Stimulated activated CD4-positive, alpha-beta T cell treated with anti-CD3 and anti-CD28 coated beads, Interleukin-15, amount 100 ng/mL, for 1 hour (primary cell): ENCODE measurements at places on chromosomes 1 and 21.

GRCh38 chr1:95542936-95543335, 308.9 kb downstream of the RWDD3 start:
- no peak for DNase-seq

GRCh38 chr1:106676021-106676420, 380.5 kb upstream of the PRMT6 start:
- no peak for DNase-seq

GRCh38 chr1:175118375-175119367, 51.0 kb downstream of the TNN start:
- no peak for DNase-seq

- DNase-seq, result no peak
These were observed 222.5 kb upstream of the CACYBP start for GRCh38 chr1:174777262-174777661.

- DNase-seq, result no peak
These were observed 6.4 kb upstream of the KANK4 start for GRCh38 chr1:62325681-62326080.

DNA sequence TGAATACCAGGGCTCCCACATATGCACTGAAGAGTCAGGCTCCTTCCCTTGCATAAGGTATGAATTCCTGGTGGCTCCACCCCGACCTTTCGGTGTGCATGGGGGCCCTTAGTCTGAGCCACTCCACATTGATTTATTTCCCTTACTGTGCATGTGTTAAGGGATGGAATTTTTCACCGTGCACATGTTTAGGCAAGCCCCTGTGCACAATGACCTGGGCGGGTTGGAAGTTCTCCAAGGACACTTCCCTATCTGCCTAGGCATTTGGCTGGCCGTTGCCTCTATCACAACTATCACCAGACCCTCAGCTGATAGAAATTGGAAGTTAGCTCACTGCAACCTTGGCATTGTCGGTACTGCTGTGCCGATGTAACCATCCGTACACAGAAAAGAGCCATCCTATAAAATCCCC, 9.7 kb downstream of the S100A6 start:
- no peak for DNase-seq

DNA sequence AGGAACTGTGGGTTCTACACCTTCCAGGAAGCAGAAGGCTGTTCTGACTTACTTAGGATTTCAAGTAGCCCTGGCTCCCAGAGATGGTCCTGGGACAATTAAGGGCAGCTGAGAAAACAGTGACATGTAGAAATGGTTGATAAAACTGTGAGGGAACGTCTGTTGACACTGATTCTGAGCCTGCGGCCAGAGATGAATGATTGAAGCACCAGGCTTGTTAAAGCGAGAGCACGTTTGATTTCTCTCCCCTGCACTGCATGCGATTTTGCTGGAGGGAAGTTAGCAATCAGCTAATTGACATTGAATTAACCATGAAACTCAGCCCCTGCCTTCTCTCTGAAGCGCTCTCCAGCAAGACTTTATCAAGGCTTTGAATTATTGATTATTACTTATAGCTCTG, 29.9 kb upstream of the POU3F1 start:
- DNase-seq, result no peak

DNA sequence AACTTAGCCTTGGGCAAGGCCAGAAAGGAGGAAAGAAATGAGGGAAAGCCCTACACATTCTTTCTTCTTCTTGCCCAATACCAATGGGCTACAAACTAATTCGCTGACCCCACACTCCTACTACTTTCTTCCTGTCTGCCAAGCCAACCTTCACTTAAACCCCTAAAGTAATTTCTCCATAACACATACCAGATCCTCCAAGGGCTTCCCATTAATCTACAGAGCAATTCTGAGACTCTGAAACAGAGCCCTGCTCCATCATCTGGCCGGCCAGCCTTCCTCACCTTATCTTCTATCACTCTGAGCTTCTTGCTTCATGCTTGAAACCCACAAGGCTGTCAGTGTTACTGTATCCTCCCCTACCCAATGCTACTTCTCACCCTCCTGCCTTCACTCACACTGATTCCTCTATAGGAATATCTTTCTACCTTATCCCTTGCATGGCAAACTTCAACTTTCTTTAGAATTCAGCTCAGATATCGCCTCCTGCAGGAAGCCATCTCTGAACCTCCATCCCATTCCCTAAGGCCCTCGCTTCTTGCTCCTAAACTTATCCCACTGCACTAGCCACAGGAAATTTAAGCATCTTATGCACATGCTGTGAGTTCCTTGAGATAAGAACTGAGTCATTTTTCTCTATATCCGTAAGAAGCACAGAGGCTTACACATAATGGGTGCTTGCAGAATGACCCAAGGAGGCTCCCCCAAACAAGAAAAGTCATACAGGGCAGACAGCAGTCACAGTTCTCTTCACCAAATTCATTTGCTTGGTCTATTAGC, 81.9 kb downstream of the JAK1 start:
- no peak for DNase-seq

DNA sequence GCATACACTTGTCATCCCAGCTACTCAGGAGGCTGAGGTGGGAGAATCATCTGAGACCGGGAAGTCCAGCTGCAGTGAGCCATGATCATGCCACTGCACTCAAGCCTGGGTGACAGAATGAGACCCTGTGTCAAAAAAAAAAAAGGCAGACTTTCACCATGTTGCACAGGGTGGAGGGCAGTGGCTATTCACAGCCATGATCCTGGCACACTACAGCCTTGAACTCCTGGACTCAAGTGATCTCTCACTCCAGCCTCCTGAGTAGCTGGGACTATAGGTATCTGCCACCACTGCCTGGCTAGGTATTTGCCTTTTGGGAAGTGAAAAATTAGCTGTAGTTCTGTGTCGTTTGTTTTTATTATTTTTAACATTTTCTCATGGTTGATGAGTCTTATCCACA, 19.1 kb downstream of the SPATA45 start:
- DNase-seq, result no peak

- DNase-seq, result no peak
These were observed 180.0 kb downstream of the CDC7 start for GRCh38 chr1:91680556-91681155.

GRCh38 chr1:156924478-156925153, 4.2 kb downstream of the LRRC71 start:
- DNase-seq, result no peak

GRCh38 chr1:160606611-160607010, 27.3 kb upstream of the CD84 start:
- no peak for DNase-seq

- no peak for DNase-seq
These were observed 25.0 kb upstream of the CCDC27 start for GRCh38 chr1:3727042-3727824.
